ENCODE measurements at places on chromosomes 7 and 10. TPM values are rescaled to one million over a fixed set of nuclear protein-coding genes. Genes with fewer than 3 reads are reported as not detected.
A peak's percentile ranks its signal among the peaks of the same experiment; 100 is the strongest.

- DNase-seq = no peak
These were observed 84.3 kb upstream of the ADRB1 start for GRCh38 chr10:113959383-113959760.

GRCh38 chr10:118865998-118866693, 111.4 kb upstream of the CACUL1 start:
- no peak for DNase-seq

DNA sequence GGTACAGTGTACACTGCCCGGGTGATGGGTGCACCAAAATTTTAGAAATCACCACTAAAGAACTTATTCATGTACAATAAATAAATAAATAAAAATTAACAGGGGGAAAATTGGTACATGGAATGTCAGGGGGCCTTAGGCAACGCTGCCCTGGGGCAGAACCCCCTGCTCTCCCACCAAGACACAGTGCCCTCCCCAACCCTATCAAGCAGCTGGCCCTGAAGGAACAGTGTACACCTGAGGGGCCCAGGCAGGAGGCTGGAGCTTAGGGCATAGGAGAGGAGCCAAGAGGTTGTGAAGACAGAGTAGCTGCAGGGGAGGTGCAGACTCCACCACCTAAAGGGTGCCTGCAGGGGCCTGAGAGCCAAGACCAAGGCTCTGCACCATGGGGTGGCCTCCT, 128.8 kb downstream of the BMS1 start:
- DNase-seq = no peak

- DNase-seq = no peak
These were observed 19.4 kb upstream of the GATA3 start for GRCh38 chr10:8035006-8035640.

GRCh38 chr10:89428877-89429276, 14.5 kb downstream of the IFIT5 start:
- DNase-seq = no peak

Gene SPDYE9
- total RNA-seq = not detected

DNA sequence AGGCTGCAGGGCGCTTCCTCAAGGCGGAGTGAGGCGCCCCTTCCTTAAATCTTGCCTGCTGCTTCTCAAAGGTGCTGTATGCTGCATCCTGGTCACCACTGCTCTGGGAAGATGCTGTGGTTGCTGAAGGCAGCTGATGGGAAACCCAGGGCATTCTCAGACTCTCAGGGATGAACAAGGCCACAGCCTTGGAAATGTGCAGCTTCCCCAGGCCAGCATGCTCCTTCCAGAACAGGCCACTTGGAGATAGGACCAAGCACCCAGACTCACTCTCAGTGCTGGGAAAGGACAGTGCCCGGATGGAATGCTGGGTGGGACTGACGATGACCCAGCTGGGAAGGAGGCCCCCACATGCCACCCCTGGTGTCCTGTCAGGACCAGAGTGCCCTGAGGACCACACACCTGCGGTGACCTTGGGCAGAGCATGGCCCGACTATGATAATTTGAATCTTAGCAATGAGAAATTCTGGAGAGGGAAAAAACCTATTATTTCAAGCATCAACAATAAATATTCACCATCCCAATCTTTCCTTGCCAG, 235.5 kb downstream of the TNS3 start:
- DNase-seq = no peak

- no peak for DNase-seq
These were observed 19.7 kb upstream of the VPS37D start for GRCh38 chr7:73647725-73648592.

DNA sequence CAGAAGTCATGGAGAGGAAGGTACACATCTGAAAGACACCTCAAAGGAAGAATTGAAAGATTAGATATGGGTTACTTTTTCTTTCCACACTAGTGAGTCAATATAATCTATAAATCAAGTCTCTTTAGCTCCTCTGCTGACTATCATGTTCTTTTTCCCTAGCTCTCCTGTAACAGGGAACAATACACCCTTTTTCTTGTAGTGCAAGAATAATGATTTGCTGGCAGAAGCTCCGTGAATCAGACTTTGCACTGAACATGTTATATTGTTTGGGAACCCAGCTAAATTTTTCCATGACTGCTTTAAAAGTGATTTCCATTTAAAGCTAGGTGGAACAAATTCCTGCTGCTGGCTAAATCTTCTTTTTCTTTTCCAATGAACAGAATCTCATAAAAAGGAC, 756.6 kb upstream of the C7orf33 start:
- DNase-seq = no peak

DNA sequence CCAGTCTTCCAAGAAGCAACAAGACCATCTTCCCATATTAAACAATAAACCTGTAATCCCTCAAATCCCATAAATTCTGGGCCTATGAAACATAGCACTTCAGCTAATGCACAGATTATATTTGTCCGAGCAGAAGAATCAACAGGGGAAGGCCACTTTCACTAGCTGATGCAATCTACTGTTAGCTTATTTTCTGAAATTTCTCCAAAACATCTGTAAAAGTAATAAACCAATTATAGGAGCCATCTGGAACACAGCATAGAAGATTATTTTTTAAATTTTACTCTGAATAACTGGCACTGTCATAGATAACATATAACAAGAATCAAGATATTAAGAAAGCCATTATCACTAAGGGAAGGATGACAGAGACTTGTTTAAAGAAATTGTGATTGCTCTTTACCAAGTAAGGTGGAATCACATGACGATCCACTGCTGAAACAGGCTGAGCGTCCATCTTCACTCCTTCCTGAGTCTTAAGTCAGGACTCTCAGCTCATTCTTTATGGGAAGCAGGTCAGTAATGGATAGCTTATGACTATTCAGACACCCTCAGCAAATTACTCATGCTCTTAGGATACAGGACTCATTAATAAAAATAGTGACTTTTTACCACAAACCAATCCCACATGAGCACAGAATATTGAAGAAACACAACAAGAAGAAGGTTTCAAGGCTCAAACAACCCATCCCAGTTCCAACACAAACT, 719.5 kb downstream of the XPNPEP1 start:
- no peak for DNase-seq

GRCh38 chr7:3043544-3044371, at the start of gene CARD11:
Gene CARD11 (minus strand): TSS chr7:3043867. CDS start chr7:2958506, 85,361 bp downstream.
- peak; percentile 59 for DNase-seq

Gene VSIR
- 21.4 TPM for total RNA-seq

Gene STYXL1
- total RNA-seq = 28.1 TPM

- DNase-seq = no peak
These were observed 113.2 kb downstream of the ACTR3B start for GRCh38 chr7:152872745-152873118.

Gene LRRC27
- 15.2 TPM for total RNA-seq

GRCh38 chr7:28564755-28565374, 152.5 kb downstream of the CREB5 start:
- DNase-seq = no peak

GRCh38 chr10:3563298-3563697, 221.7 kb downstream of the KLF6 start:
- DNase-seq = no peak

DNA sequence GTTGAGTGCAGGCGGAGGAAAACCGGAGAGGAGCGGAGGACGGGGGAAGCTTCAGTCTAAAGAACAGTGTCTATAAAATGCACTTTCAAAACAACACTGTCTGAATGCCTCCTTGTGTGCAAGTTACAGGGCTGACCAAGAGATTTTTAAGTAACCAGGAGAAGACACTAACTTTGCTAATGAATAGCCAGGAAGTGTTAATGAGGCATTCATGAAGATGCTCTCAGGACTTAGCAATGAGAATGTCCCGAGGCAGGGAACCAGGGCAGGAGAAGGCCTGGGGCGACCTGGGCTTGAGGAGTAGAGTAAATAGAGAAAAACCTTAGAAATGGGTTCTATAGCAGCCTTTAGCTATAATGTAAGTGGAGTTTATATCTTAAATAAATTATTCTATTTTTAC, 312.1 kb downstream of the SKIDA1 start:
- DNase-seq = no peak

GRCh38 chr7:138880881-138881578, 83.0 kb upstream of the ATP6V0A4 start:
- DNase-seq = no peak

Gene C7orf57
- total RNA-seq = not detected

Gene NPFFR1
- not detected for total RNA-seq

Gene AKR1C4
- not detected for total RNA-seq

GRCh38 chr7:155631155-155631554, 13.3 kb upstream of the RBM33 start:
- DNase-seq = no peak

DNA sequence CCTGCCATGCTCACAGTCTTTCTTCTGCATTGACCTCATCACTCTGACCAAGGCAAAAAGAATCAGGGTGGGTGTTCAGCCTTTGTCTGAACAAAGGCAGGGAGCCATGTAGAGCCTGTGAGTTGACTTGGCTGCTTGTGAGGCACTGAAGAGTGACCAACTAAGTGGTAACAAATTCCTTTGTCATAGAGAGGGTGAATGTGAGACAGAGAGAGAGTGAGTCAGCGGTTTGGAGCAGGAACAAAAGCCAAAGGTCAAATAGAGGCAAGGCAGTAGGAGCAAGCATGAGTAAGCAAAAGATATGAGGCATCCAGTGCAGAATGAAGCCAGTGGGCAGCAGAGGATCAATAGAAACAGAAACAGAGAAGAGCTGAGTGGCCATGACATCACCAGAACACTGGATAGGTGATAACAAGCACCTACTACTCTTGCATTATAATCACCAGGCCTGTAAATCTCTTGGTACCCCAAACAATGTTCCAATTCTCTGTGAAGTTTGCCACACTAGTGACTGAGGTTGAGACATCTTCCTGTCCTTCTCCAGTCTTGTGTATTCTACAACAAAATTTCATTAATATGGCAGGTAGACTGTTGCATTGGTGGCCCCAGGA, 116.2 kb upstream of the LAMB4 start:
- no peak for DNase-seq
